Stimulated activated CD8-positive, alpha-beta memory T cell treated with anti-CD3 and anti-CD28 coated beads, Interleukin-4, amount 100 ng/mL, for 4 hours (primary cell): ENCODE measurements at places on chromosomes 13 and 19.

GRCh38 chr19:58479303-58479702 is 3.2 kb downstream of the ZNF446 start:
- DNase-seq: no peak

DNA sequence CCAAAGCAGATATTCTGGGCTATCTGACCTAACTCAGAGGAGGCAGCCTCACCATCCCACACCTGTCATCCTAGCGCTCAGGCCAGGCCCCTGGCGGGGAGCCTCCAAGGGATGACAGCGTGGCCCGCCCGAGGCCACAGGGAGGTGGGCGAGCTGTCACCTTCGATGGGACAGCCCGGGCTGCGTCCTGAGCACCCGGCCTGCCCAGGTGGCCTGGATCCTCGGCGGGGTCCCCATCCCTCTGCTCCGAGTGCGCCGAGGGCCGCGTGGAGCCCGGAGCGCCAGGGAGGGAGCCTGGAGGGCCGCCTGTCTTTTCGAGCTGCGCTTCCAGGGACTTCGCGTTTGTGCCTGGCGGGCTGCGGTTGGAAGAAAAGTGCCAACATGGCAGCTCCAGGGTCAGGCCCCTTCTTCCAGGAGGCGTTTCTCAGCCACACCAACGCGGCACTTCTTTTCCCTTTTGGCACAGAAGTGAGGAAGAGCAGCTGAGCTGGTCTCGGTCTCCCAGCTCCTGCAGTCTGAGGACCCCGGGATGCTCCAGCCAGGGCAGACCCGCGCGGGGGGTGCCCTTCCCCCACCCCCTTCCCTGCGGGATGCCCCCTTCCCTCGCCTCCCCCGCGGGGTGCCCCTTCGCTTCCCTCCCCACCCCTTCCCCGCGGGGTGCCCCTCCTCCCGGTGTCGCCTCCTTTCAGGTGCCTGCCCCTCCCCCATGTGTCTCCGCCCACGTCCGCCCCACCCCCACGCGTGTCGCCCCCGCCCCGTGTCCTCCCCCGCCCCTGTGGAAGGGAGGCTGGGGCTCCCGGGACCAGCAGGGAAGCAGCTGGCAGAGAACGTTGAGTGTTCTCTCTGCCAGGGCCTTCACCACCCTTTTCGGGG is 42.3 kb downstream of the GJA3 start:
- DNase-seq: no peak

DNA sequence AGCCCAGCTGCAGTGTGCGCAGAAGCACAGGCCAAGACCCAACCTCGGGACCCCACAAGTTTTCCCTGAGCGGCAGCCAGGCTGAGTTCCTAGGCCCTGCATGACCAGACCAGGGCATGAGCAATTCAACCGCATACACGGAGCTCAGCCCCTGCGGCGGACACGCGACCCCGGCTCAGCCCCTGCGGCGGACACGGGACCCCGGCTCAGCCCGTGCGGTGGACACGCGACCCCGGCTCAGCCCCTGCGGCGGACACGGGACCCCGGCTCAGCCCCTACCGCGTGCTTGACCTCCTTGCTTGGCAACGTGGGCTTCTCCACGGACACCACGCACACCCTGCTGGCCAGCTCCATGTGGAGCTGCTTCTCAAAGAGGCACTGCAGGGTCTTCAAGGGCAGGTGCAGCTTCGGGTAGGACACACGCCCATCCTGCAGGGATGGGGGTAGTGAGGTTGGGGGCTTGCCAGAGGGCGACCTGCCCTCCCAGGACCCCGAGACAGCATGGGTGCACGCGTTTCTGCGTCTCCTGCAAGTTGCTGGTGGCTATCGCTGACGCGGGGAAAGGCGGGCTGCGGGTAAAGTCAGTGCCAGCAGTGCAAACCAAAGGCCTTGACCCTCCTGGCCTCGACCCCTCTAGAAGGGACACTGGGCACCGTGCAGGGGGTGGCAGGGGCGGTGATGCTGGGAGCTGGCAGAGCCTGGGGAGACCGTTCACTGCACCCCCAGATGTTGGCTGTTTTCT is 10.0 kb downstream of the POLRMT start:
- no peak for DNase-seq

GRCh38 chr13:32432856-32433255 is 4.9 kb upstream of the N4BP2L1 start:
- no peak for DNase-seq

- DNase-seq: no peak
Observed at GRCh38 chr13:46571189-46571908, 18.4 kb downstream of the LRCH1 start.

DNA sequence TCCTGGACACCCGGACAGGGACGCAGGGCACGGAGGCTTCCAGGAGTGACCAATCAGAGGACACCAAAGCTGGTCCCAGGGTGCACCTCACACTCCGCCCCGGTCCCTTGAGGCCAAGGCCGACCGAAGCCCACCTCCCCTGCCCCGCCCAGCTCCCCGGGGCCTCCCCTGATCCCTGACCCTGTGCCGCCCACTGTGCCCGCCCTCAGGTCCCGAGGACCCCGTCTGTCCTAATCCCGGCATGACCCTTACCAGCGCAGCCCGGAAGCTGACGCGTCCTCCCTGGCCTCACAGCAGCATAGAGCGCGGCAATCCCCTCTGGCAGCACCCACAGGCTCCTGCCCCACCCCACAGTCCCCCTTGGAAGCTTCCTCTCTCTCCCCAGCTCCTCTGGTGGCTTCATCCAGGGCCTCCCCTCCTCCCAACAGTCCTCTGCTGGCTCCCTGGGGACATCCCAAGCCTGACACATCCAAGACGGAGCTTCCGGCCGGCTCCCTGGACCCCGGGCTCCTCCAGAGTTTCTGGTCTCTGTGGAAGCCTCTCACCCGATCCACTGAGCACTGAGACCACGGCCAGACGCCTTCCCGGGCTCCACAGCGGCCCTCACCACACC is 7.4 kb upstream of the CDC34 start:
- no peak for DNase-seq

GRCh38 chr19:32824191-32824751 is 45.3 kb downstream of the SLC7A9 start:
- DNase-seq: no peak

- no peak for DNase-seq
Observed at GRCh38 chr13:92842145-92842544, 384.5 kb upstream of the GPC6 start.

- DNase-seq: no peak
Observed at GRCh38 chr19:16897856-16898161, 9.0 kb downstream of the F2RL3 start.

DNA sequence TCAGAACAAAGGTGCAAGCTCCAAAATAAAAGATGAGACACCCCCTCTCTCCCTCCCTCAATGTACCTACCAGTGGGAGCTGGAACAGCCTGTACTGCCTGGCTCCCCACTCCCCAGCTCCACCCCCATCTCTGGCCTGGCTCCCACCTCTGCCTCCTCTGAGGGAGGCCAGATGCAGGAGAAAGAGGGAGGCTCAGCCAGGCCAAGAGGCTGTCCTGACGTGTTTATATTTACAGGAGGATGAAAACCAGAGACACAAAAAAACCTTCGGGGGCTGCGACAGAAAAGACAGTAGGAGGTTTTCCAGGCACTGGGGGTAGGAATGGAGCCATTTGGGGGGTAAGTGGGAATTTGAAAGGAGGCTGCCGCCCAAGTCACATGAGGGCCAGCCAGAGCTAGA is 19.7 kb downstream of the ARHGEF18 start:
- no peak for DNase-seq

GRCh38 chr19:47270408-47270807 is 4.3 kb upstream of the INAFM1 start:
- DNase-seq: no peak

GRCh38 chr13:107421951-107422350 is 793.4 kb downstream of the LIG4 start:
- no peak for DNase-seq

DNA sequence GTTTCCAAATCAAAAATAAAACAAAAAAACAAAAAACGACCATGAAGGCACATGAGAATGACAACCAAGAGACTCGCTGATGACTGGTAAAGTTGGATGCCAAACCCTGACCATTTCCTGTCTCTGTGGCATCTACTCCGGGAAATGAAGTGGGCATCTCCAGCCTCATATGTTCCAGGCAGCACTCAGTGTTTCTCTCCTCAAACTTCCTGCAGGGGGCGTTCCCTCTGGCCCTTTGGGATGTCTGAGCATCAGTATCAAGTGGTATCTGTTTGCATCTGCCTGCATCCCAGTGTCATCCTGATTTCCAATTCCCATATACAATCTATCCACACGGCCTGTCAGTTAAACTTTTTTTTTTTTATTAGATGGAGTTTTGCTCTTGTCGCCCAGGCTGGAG is 9.8 kb upstream of the SIGLEC12 start:
- DNase-seq: no peak

DNA sequence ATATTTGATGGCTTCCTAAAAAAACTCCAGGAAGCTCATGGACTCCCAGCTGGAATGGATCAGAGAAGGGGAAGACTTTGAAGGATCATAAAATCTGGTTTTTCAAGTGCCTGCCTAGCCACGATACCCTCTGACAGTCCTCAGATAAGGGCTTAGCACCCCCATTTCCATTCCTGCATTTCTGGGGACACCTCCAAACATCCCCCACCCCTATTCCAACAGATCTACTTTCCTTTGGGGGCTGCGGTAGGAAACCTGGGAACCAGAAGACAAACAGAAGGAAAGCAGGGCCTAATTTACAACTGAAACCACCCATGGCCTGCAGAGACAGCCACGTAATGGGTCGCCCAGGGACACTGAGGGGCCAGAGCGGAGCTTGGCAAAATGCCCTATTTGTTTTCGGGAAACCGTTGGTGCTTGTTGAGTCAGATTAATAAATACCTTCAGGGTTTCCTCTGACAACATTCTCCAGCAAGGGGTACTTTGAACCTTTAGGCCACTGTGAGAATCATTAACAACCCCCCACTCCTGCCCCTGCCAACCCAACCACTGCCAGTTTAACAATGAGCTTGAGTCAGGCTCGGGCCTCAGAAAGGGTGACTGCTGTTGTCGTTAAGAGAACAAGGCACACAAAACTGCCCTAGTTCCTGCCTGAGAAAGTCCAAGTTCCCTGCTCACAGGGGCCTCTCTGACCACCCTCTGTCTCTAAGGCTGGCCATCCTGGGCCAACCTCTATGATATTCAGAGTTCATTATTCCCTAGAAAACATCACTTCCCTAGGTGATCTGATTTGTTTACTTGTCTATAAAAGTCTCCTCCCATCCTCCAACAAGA is 23.5 kb downstream of the RHPN2 start:
- no peak for DNase-seq

DNA sequence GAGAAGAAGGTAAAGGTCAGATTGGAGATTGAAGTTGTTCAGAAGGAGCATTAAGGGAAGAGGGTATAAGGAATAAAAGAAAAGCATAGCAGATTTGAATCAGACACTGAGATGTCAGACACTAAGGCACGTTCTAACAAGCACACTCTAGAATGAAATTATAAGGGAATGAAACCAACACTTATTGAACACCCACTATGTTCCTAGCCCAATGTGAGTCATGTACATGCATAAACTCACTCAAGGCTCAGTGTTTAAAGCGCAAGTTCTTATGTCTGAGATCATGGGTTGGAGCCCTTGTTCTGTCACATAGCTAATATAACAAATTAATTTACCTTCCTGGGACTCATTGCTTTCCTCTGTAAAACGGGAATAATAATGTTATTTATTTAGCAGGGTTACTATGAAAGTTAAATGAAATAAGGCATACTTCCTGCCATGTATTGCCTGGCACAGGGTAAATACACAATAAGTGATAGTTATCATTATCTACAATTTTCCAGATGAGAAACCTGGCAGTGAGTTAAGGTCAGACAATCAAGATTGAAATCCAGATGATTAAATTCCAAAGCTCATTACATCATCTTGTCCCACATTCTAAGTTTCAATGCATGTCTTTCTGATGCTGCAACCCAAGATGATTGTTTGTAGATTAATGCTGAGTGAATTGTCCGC is 68.3 kb upstream of the DACH1 start:
- no peak for DNase-seq

- no peak for DNase-seq
Observed at GRCh38 chr13:70893832-70894231, 785.6 kb upstream of the KLHL1 start.

GRCh38 chr19:48216933-48217332 is 38.8 kb downstream of the CARD8 start:
- no peak for DNase-seq

- no peak for DNase-seq
Observed at GRCh38 chr13:40232311-40233040, 434.0 kb downstream of the FOXO1 start.

DNA sequence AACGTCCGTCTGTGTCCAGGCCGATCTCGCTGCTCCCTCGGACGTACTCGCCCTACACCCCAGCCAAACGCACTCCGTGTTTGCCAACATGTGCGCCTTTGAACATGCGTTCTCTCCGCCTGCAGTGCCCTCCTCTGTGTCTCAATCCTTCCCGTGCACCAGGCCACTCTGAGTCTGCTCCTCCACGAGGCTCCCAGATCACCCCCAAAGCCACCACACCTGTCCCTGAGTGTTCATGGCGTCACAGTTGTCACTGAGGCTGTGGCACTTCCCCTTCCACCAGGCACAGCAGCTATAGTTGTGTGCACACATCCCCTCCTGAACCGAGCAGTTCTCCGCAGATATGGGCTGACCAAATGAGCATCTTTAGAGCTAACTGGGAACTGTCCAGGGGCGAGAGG is 35.6 kb downstream of the RASA3 start:
- no peak for DNase-seq

- DNase-seq: no peak
Observed at GRCh38 chr19:22634450-22634827, 315 bp downstream of the ZNF492 start.

DNA sequence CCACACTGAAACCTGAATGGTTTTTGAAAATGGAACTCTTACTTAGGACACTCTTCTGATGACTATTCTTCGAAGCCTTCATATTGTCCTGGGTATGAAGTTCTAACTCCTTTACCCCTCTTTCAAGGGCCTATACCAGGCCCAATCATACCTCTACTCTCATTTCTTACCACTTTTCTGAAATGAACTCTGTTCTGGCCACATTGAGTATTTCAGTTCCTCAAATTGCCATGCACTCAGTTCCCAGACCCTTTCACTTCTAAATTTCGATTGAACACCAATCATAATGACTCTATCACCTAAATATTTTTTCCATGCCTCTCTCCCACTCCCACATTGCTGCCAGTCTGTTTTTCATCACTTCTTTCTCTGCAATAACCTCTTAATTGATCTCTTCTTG is 53.7 kb downstream of the LACC1 start:
- no peak for DNase-seq

- DNase-seq: peak; percentile 12
Observed at GRCh38 chr13:26051657-26052311, at the start of gene SHISA2. Gene SHISA2, minus strand, starts transcription at chr13:26052016. Its CDS starts 1,041 bp downstream, at chr13:26050975.

DNA sequence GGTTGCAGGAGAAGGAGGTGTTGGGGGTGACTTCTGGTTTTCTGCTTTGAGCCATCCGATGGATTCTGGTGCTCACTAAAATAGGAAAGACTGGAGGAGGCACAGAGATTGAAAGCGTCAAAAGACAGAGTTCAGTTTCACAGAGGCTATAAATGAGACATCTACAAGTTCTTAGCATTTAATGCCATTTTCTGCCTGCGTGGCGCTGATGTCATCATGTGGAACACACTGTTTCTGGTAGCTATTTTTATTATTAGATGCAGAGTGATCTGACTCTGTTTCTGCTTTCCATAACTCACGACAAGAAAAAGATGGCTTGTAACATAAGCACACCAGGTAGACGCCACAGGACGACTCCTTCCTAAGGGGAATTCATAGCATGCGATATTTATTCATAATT is 3.3 kb upstream of the SLC39A3 start:
- DNase-seq: no peak

- no peak for DNase-seq
Observed at GRCh38 chr19:8575467-8575997, 1.7 kb downstream of the MYO1F start.

GRCh38 chr13:93228643-93228937 is 2.0 kb downstream of the GPC6 start:
- no peak for DNase-seq

GRCh38 chr13:25046274-25046984 is 49.5 kb upstream of the PABPC3 start:
- no peak for DNase-seq
